ENCODE measurements at places on chromosomes 3 and 15.

DNA sequence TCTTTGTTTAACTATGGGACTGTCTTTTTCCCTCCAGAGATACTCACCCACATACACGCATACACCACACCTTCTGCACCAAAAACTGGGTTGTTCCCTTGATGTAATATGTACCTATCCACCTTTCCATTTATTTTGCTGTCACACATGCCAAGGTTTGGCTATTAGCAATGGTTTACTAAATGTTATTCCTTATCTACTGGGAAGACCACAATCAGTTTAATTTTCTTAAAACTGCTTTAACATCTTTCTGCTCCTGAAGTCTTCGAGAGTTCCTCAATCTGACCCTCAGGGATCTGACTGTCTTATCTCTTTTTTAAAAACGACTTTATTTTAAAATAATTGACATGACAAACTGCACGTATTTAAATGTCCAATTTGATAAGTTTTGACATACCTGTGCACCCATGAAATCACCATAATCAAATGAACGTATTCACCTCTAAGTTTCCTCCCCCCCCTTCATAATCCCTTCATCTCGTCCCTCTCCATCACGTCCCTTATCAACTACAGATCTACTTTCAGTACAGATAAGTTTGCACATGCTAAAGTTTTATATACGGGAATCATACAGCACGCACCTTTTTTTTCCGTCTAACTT lies 805 bp upstream of the TRPM7 start:
- no peaks in the 10 kb centered on the region for H3K27me3 ChIP-seq
- H3K27ac ChIP-seq: peak overlapping the region; percentile 74
- H3K36me3 ChIP-seq: no peaks in the 10 kb centered on the region
- H3K4me1 ChIP-seq: peaks cover 16% of the 10 kb centered on the region

DNA sequence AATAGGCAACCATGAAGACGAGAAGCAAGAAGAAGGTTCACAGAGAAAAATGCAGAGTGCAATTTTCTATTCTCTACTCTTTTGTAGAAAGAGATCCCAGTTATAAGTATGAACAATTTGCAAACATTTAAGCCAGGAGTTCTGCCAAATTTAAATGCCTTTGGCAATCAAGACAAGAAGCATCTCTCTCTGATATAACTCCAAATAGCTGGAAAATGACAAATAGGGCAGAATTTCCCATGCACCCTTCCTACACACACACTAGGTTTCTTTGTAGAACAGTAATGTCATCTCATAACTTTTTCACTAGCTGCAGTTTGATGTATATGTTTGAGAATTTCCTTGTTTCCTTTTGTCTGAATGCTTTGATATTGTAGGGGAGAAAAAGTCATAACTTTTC lies 333.5 kb upstream of the AZI2 start:
- no peak for ATAC-seq
- H3K4me3 ChIP-seq: no peak overlapping the region
- no peaks in the 10 kb centered on the region for H3K4me1 ChIP-seq
- H3K36me3 ChIP-seq: no peaks in the 10 kb centered on the region

DNA sequence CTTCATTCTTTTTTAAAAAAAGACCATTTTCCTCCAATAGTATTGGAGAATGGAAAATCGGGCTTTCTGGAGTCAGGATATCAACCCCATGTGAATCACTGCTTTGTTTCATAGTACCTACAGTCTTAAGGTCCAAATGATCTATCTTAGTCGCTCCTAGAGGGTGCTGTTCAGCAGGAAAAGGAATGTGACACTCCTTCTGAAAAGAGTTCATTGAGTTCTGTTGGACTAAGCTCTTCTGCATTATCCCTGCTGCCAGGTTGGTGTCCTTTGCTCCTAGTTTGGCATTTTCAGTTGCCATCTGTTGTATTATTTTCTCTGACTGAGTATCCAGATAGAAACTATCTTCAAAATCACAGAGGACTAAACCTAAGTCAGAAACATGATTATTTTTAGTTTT lies 57.2 kb downstream of the POLQ start:
- no peak for ATAC-seq
- H3K4me1 ChIP-seq: no peaks in the 10 kb centered on the region
- H3K36me3 ChIP-seq: no peaks in the 10 kb centered on the region
- no peak overlapping the region for H3K4me3 ChIP-seq
- no peak overlapping the region for H3K27ac ChIP-seq

DNA sequence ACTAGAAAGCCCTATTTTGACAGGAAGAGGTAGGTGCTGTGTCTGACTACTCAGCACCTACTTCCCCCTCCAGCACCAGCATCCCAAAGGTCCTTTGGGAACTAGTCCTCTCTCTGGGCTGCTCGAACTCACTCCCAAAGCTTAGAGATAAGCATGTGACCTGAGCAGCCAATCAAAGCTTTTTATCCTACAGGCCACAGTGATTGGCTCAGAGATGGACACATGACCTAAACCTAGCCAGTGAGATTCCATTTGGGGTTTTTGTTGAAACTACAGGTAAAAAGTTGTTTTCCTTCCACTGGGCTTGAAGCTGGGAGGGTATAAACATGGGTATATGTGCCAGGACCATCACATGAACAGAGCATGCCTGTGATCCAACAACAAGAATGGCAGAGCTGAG lies 186.5 kb upstream of the PPP2R3A start:
- no peaks in the 10 kb centered on the region for H3K27me3 ChIP-seq
- H3K4me3 ChIP-seq: no peak overlapping the region
- no peak overlapping the region for H3K27ac ChIP-seq
- H3K4me1 ChIP-seq: no peaks in the 10 kb centered on the region

GRCh38 chr3:20146301-20146700 lies 39.7 kb downstream of the SGO1 start:
- no peak for ATAC-seq
- no peak overlapping the region for H3K27ac ChIP-seq
- peaks cover 3% of the 10 kb centered on the region for H3K4me1 ChIP-seq
- H3K36me3 ChIP-seq: peaks cover 50% of the 10 kb centered on the region
- H3K27me3 ChIP-seq: no peaks in the 10 kb centered on the region
- H3K4me3 ChIP-seq: no peak overlapping the region

GRCh38 chr15:78623786-78624497 lies 3.1 kb upstream of the CHRNA3 start:
- no peak overlapping the region for H3K4me3 ChIP-seq
- no peak overlapping the region for H3K27ac ChIP-seq
- ATAC-seq: no peak

DNA sequence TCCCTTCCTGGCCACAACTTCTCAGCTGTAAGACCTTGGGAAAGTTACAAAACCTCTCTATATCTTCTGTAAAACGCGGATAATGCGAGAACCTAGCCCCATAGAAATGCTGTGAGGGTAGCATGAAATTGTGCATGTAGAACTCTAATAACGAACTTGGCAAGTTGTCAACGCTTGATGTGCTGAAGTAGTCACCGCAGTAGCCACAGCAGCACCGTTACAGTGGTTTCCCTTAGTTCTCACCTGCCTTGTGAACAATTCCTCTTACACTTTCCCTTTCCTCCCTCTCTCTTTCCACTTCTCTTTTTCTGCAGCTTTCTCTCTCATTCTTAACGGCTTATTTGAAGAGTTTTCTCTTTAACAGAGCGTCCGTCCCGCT lies 447 bp upstream of the SHQ1 start:
- no peaks in the 10 kb centered on the region for H3K27me3 ChIP-seq
- H3K36me3 ChIP-seq: no peaks in the 10 kb centered on the region
- H3K4me1 ChIP-seq: peaks cover 4% of the 10 kb centered on the region
- ATAC-seq: no peak
- H3K4me3 ChIP-seq: peak overlapping the region; percentile 64
- peak overlapping the region; percentile 86 for H3K27ac ChIP-seq

DNA sequence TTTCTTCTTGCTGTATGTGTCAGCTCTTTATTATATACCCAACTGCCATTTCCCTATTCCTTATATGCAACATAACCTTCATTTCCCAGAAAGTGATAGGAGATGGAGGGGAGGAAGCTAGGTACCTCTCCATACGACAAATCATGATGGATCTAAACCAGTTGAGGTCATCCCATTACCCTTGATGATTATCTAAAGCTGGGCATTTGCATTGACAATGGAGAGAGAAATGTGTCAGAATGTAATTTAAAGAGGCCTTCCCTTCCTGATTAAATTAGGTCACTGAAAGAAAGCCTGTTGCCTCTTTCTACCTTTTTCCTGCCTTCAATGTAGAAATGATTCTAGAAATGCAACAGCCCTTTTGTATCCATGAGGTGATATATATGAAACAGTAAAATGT lies 81.9 kb downstream of the SUCNR1 start:
- H3K36me3 ChIP-seq: no peaks in the 10 kb centered on the region
- no peak overlapping the region for H3K4me3 ChIP-seq
- H3K27ac ChIP-seq: no peak overlapping the region
- H3K4me1 ChIP-seq: no peaks in the 10 kb centered on the region
- ATAC-seq: no peak

DNA sequence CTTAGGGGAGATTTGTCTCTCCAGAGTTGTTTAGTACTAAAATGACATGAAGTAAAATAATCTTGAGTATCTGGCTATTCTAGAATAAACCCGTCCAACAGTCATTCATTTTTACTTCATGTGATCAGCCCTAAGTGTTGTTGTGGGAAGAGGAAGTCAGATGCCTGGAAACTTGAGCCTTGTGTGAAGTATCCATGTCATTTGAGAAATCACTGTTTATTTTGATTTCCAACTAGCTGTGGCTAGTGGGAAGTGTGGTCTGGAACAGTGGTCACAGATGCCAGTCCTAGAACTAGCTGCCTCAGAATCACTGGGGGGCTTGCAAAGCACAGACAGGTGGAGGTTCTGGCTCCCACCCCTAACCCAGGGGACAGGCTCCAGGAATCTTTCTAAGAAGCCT lies 77.7 kb upstream of the LIMD1 start:
- H3K27me3 ChIP-seq: no peaks in the 10 kb centered on the region
- peaks cover 90% of the 10 kb centered on the region for H3K36me3 ChIP-seq
- no peak for ATAC-seq
- H3K27ac ChIP-seq: no peak overlapping the region
- H3K4me3 ChIP-seq: no peak overlapping the region
- no peaks in the 10 kb centered on the region for H3K4me1 ChIP-seq

DNA sequence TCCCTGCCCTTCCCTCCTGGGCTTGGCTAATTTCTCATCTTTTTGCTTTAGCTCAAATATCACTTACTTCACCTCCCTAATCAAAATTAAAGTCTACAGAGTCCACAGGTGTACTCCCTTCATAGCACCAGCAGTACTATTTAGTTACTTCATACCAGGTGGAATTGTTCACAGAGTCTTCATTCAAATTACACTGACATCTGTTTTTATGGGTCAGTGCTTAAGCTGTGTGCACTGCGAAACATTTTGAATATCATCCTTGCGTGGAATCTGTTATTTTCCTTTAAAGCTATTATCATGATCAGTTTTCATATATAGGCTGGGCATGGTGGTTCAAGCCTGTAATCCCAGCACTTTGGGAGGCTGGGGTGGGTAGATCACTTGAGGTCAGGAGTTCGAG lies 2.7 kb upstream of the SERF2 start:
- ATAC-seq: no peak
- no peak overlapping the region for H3K4me3 ChIP-seq
- H3K4me1 ChIP-seq: peaks cover 15% of the 10 kb centered on the region
- H3K27me3 ChIP-seq: no peaks in the 10 kb centered on the region
- no peaks in the 10 kb centered on the region for H3K36me3 ChIP-seq

- H3K27me3 ChIP-seq: no peaks in the 10 kb centered on the region
- no peak overlapping the region for H3K4me3 ChIP-seq
- no peak for ATAC-seq
- H3K27ac ChIP-seq: no peak overlapping the region
These were observed 17.4 kb upstream of the NOX5 start for GRCh38 chr15:68997050-68997449.

- no peak for ATAC-seq
- no peaks in the 10 kb centered on the region for H3K4me1 ChIP-seq
- H3K27me3 ChIP-seq: no peaks in the 10 kb centered on the region
- H3K4me3 ChIP-seq: no peak overlapping the region
These were observed 263.5 kb downstream of the CNTN4 start for GRCh38 chr3:2362122-2362521.

GRCh38 chr15:38642689-38643270 lies 78.2 kb upstream of the RASGRP1 start:
- ATAC-seq: no peak
- no peaks in the 10 kb centered on the region for H3K36me3 ChIP-seq
- H3K4me1 ChIP-seq: no peaks in the 10 kb centered on the region
- H3K27me3 ChIP-seq: peaks cover 11% of the 10 kb centered on the region
- no peak overlapping the region for H3K4me3 ChIP-seq

DNA sequence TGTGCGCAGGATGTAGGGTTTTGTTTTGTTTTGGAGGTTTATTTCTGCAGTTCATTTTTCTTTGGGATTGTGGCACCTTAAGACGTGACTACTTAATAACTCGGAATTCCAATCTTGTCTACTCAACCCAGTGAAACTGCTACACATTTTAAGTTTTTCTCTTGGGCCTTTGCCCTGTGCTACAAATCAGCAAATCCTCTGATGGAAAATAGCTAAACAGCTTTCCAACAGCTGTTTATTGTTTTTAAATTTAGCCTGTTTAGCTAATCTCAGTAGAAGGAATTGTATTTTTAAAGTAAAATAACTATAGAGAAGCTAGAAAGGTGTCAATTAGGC lies 48.4 kb downstream of the OPA1 start:
- H3K4me3 ChIP-seq: no peak overlapping the region
- no peak overlapping the region for H3K27ac ChIP-seq
- peaks cover 86% of the 10 kb centered on the region for H3K36me3 ChIP-seq
- no peaks in the 10 kb centered on the region for H3K4me1 ChIP-seq
- ATAC-seq: no peak

GRCh38 chr3:4409415-4409814 lies 57.7 kb downstream of the SUMF1 start:
- H3K36me3 ChIP-seq: no peaks in the 10 kb centered on the region
- H3K27ac ChIP-seq: no peak overlapping the region
- no peaks in the 10 kb centered on the region for H3K27me3 ChIP-seq
- no peak for ATAC-seq

DNA sequence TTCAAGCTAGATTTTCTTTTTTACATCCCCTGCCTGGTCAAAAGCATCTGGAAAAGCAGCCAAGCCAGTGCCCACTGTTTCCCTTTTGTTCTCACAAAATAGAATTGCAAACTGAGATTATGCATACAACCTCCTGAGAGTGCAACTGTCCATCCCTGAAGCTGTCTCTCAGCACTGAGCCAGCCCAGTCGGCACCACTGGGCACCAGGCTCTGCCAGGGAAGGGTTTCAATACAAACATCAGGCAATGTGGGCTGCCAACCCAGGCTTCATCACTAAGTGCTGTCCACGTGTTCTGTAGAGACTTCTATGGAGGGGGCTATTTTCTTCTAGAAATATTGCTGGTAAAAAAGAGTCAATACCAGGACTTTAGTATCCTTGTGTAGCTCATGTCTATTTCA lies 356.3 kb upstream of the TBL1XR1 start:
- no peak overlapping the region for H3K4me3 ChIP-seq
- no peak for ATAC-seq
- no peaks in the 10 kb centered on the region for H3K36me3 ChIP-seq
- H3K4me1 ChIP-seq: peaks cover 3% of the 10 kb centered on the region

GRCh38 chr3:46693038-46693891 lies at the start of gene ALS2CL:
ALS2CL (minus strand) TSS chr3:46693679; CDS start chr3:46689440, 4,239 bp downstream.
- peak; percentile 59 for ATAC-seq
- no peaks in the 10 kb centered on the region for H3K4me1 ChIP-seq
- peak within 1 kb of the TSS; percentile 74 for H3K27ac ChIP-seq
- peak within 1 kb of the TSS; percentile 67 for H3K4me3 ChIP-seq

All from gastroesophageal sphincter (tissue), 4 donors.